Hepatic stellate cell (primary cell): ENCODE measurements at places on chromosomes 2 and 18.
A peak's percentile ranks its signal among the peaks of the same experiment; 100 is the strongest.

- DNase-seq = no peak
Measured at GRCh38 chr18:79632765-79633164, 46.8 kb upstream of the CTDP1 start.

GRCh38 chr2:209985874-209986273 lies 16.6 kb upstream of the RPE start:
- DNase-seq = no peak

DNA sequence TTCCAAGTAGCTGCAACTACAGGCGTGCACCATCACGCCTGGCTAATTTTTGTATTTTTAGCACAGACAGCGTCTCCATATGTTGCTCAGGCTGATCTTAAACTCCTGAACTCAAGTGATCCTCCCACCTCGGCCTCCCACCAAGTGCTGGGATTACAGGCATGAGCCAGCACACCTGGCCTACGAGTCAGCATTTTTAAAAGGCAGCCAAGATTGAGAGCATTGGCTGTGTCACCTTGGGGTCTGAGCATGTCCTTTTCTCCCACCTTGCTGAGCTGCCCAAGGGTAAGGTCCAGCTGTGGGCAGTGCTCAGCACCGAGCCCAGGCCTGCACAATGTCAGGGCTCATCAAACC lies 142.8 kb upstream of the LMAN1 start:
- DNase-seq = no peak

GRCh38 chr2:105085525-105085924 lies 47.7 kb downstream of the MRPS9 start:
- no peak for DNase-seq

DNA sequence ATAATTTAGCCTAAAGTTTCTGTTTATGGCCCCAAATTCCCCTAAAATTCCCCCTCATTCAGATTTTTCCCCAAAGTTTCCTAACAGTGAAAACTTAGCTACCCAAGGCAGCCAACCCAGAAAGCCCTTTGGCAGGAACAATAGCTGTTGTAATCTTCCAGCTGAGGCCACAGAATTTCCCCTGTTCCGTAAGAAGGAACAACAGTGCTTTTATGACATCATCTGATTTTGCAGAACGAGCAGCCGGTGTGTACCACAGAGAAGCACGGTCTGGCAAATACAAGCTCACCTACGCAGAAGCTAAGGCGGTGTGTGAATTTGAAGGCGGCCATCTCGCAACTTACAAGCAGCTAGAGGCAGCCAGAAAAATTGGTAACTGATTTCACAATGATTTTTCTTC lies 6.3 kb downstream of the TNFAIP6 start:
- no peak for DNase-seq

- DNase-seq = no peak
Measured at GRCh38 chr2:191349990-191350389, 104.8 kb downstream of the MYO1B start.

- DNase-seq = peak; percentile 79
Measured at GRCh38 chr18:47748847-47749599, 181.4 kb downstream of the SMAD2 start.

DNA sequence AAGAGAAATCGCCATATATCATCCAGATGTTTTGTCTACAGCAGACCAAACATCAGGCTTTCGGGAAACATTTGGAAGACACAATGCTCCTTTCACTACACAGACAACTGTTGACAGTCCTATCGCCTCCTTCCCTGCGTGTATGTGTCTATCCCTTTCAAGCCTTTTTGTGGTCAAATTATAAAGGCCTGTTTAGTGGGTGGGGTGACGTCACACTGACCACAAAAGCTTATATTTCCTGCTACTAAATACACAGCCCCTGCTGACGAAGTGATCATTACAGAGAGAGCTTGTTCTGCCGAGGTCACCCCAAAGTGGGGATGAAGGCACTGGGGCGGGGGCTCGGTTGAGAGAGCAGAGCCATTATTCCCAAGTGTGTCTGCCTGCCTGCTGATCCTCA lies 302.7 kb upstream of the TNP1 start:
- DNase-seq = no peak

GRCh38 chr2:54952978-54953456 lies 97.2 kb downstream of the RTN4 start:
- no peak for DNase-seq

- no peak for DNase-seq
Measured at GRCh38 chr2:208608122-208608835, 201.7 kb downstream of the PTH2R start.

DNA sequence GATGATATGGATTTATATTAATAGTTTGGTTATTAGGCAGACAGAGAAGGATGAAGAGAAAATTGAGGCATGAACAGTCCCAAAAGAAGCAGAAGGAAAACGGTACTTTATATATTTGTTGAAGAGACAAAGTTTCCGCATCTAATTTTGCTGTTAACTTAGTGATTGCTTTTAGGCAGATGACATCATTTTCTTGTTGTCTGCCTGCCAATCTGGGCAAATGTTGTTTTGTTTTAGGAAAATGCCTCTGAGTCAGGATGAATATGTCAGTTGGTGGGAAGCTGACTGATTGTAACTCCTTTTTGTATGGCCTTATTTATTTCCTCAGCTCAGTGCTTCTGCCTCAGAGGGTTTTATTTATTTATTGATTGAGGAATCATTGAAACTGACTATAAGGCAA lies 52.5 kb upstream of the CAVIN2 start:
- DNase-seq = peak; percentile 22

DNA sequence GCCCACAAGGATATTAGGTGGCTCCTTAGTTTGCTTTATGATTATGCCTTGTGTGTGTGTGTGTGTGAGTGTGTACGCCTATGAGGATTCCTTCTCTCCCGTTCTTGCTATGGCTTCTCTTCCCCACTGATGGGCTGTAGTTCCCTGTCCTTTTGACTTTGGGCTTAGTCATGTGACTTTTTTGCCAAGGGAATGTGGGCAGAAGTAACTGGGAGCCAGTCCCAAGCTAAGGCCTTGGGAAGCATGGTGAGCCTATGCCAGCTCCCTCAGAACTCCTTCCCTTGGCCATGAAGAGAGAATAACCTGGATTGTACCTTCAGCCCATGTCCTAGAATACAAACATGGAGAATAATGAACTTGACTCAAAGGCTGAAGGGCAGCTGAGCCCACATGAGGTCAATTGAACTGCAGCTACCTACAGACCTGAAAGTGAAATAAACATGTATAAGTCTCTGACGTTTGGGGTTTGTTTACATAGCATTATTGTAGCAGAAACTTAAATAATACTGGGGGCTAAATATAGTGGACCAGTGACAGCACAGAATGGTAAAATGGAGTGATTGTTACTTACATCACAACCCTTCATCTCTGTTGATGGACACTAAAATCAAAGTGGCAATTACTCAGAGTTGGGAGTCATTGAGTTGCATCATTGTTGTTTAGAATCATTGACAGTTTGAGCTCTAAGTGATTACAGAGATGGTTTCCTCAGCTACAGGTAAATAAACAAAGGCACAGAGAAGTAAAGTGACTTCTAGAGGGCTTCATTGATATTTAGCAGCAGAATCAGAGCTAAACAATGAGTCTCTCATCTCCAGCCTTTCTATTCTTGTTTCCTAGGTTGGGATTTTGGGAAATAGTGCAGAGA lies 15.3 kb upstream of the IL36G start:
- DNase-seq = no peak

DNA sequence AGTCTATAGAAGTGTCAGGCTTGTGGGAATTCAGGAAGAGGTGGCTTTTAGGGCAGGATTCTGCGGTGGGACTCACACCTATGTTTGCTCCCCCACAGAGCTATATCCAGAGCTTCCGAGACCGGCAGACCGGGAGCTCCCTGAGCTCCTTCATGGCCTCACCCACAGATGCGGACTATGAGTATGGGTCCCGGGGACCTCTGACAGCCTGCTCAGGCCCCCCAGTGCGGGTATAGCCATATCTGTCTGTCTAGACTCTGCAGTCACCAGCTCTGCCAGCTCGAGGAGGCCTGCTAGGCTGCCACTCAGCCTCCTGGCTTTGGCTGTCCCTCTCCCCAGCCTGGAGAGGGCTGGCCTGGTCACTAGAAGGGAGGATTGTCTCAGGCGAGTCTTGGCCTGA lies 5.8 kb downstream of the TMEM198 start:
- no peak for DNase-seq

DNA sequence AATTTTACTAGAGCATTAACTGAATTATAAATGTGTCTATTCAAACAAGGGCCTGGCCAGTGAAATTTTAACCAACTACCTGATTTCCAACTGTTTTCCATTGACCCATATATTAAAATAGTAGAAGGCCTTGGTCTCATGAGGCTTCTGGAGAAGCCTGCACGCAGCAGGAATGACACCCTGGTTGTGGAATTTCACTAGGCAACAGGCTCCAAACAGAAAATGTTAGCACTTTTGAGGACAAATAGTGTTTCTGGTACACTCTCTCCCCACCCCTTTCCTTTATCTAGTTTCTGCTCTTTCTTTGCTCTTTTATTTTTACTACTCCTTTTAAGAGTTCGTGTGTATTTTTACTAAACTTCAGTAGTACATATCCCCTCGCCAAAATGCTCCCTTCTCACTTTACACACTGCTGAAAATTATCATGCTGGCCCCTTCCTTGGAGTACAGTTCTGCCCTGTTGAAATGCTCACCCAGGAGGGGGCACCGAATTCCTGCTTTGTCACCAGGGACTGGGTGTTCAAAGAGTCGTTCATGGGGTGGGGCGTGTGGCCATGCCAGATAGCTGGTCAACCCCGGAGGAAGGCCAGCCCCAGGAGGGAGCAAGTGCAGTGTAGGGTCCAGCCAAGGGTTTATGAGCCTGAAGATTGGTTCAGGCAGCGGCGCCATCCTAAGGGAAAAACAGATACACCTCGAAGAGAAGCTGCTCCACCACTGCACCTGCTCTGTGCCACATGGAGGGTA lies 22.1 kb upstream of the COL6A3 start:
- peak; percentile 92 for DNase-seq

DNA sequence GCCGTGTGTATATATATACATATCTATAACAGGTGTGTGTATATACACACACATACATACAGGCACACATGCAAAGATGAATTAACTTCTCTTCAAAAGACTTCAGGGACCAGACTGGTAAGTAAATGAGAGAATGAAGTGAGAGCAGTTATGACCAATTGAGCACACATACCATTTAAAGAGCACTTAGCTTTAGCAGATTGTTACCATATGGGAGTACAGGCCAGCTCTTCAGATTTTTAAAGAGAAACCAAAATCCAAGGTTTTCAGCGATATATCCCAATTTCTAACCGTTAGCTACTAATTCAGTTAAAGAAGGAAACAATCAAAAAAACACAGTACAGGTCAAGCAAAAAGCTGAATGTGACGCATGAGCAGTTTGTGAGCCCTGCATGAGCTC lies 23.7 kb downstream of the INPP1 start:
- no peak for DNase-seq

DNA sequence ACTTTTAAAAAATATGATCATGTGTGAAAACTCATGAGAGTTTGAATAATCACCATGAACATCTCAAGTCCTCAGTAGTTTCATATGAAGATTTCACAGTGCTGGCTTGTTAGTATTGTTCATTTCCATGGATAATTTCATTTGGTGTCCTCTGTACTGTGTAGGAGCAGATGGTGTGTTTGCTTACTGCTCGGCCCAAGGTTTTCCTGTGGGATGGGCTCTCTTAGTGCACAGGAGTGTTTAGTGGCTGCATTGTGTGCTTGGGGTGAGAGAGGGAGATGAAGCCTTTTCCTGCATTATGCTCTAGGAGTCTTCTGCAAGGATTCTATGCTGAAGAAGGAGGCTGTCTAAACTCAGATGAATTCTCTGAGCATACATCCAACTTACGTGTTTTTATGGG lies 270.6 kb downstream of the SOCS6 start:
- no peak for DNase-seq

GRCh38 chr2:56357655-56358295 lies 174.0 kb downstream of the CCDC85A start:
- DNase-seq = no peak

DNA sequence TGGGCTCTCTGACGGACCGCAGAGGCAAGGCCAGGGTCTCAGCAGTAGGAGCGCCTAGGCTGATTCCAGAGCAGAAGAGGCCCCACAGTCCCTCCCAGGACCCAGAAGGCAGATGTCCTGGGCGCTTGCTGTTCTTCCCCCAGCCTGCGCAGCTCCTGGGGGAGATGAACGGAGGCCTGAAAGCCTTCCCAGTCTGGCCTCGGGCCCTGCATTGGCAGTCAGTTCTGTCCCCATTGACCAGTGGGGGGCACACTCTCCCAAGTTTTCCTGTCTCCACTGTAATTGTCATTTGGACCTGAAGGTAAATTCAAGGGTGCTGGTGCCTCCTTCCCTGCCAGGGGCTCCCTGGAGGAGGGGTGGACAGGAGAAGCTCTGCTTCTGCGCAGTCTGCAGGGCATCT lies 345.7 kb downstream of the CYP26B1 start:
- peak; percentile 77 for DNase-seq

DNA sequence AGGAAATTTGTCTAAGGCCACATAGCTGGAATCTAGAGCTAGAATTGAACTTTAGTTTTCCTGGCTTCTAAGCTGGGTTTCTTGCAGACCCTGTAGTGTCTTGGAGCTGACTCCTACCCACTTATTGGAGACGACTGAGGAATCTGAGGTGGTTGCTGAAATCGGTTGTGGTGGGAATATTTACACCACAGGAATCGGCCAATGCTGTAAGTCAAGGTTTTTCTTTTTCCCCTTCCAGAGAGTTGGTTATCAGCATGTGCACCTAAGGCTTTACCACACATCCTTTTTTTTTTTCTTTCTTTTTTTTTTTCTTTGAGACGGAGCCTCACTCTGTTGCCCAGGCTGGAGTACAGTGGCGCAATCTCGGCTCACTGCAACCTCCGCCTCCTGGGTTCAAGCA lies 9.4 kb downstream of the CABLES1 start:
- DNase-seq = no peak

GRCh38 chr2:137039482-137040152 lies 274.3 kb downstream of the THSD7B start:
- DNase-seq = no peak

DNA sequence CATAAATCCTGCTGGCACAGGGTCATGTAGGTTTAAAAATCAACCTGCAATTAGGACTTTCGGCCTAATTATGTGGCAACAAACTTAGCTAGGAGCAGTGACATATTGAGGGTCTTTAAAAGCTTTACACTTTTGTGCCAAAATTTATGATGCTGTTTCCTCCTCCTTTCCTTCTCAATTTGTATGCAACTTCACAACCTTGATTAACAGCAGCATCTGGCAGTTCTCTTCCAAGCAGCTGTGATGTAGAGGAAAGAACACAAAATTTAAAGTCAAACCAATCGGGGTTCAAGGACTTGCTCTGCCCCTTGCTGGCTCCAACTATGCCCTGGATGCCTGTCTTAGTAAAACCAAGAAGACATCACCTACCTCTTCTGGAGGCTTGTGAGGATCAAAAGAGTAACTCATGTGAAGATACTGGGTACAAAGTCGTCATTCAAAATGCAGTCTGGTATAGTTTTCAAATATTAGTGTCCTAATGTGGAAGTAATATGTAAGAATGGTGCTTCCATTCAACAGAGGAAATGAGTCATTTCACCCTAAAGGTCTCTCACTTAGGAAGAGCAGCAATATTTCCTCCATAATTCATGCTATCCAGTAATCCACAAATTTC lies 94.7 kb downstream of the ANKRD44 start:
- peak; percentile 15 for DNase-seq

- DNase-seq = no peak
Measured at GRCh38 chr18:6885006-6885481, 155.5 kb downstream of the ARHGAP28 start.
